Activated CD4-positive, alpha-beta T cell treated with anti-CD3 and anti-CD28 coated beads, Interleukin-10, Interleukin-2, amounts not matched to agents 100 ng/mL and 50 ng/mL, durations not matched to agents 16 hours and 8 hours (primary cell): ENCODE measurements at places on chromosomes 16 and 17.

DNA sequence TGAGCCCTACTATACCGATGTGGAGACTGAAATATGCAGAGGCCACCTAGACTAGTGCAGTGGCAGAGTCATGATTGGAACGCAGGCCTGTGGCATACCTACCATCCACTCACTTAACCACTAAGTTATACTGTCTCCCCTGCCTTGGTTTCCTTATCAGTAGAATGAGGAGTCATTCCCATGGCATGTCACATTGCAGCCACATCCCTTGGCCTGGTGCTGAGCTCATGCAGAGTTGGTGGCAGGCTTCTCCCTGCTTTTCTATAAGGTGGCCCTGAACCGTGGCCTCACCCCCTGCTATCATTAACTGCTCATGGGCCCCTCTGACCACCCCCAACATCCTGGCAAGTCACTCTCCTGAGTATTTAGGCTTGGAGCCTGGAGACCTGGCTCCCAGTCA is 212.5 kb downstream of the KATNIP start:
- no peak for DNase-seq

- no peak for DNase-seq
Measured at GRCh38 chr17:36525888-36526287, 8.8 kb downstream of the MYO19 start.

DNA sequence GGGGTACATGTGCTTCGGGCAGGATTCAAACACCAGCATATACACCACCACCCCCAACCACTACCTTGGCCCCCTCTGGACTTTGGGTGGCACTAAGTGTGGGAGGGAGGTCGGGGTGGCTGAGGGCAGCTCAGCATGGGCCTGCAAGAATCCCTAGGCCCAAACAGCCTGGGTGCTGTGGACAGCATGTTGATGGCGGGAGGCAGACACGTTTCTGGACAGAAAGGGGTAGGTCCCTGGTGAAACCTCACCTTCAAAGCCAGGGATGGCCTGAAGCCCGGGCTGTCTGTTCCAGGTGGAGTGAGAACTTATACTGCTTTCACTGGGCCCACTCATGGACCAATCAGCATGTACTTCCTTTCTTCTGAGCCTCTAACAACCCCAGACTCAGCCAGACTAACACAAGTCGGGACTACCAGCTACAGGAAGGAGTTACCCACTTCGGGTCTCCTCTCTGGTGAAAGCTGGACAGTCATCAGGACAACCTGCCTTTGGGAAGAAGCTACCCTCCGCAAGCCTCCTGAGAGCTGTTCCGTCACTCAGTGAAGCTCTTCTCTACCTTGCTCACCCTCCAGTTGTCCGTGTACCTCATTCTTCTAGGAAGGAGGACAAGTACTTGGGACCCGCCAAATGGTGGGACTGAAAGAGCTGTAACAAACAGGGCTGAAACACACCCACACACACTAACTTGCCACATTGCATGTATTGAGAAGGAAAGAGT is 203.0 kb downstream of the CPPED1 start:
- DNase-seq = no peak

- DNase-seq = no peak
Measured at GRCh38 chr16:66036793-66037715, 329.4 kb upstream of the CDH5 start.
